Mammary epithelial cell (primary cell): ENCODE measurements at places on chromosomes 12 and 14. TPM values are rescaled to one million over a fixed set of nuclear protein-coding genes. Genes with fewer than 3 reads are reported as not detected.

ST8SIA1 gene
- 0.70 TPM for polyA plus RNA-seq

FAM181A gene
- polyA plus RNA-seq = 0.18 TPM

FOXN4 gene
- polyA plus RNA-seq = not detected

DNA sequence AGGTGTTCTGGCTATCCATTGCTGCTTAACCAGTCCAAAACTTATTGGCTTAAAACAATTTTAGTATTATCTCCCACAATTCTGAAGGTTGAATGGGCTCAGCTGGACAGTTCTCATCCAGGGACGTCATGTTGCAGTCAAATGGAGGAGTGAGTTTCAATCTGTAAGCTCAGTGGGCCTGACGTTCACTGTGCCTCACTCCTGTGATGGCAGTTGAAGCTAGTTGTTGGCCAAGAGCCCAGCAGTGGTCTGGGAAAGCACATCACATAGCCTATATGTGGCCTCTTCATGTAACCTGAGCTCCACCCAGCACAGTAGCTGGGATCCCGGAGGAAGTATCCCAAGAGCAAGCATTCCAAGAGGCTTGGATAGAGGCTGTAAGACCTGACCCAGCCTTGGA lies 40.6 kb upstream of the CDKN3 start:
- DNase-seq = peak; percentile 55

- no peak for DNase-seq
These were observed 64.4 kb upstream of the BTG1 start for GRCh38 chr12:92210071-92210470.
